ENCODE measurements at places on chromosomes 3 and 15. TPM values are rescaled to one million over a fixed set of nuclear protein-coding genes. Genes with fewer than 3 reads are reported as not detected.

DNA sequence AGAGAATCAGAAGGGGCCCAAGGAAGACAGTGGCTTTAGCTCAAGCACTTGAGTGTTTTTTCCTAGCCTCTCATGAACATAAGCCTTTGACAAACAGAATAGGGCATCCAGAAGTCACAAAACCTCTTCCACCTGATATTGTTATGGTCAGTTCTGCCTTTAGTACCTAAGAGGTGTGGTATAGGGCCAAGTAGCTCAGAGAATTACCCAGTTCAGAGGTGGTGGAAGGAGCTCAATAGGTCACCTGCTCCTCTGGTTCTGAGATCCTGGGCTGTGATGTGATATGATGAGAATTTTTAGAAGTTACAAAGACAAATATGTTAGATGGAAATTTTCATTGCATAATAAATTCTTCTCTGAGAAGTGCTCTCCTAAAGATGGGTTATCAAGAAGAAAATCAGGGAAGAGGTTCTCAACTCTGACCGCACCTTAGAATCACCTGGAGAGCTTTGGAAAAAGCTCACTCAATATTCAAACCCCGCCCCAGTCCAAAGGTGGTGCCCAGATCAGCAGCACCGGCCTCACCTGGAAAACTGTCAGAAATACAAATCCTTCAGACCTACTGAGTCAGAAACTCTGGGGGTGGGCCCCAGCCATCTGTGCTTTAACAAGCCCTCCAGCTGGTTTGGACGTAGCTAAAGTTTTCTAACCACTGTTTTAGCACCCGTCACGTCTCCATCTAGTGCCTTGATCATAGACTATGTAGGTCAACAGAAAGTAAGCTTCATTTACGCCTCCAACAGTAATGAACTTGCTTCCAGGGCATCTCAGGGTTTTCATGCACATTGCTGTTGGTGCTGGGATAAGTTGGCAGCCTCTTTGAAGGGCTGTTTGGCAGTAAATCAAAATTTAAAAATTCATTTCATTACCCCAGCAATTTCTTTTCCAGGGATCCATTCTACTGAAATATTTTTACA lies 101.3 kb downstream of the MYH15 start:
- H3K27ac ChIP-seq = no peak overlapping the region
- peaks cover 19% of the 10 kb centered on the region for H3K4me1 ChIP-seq

- no peaks in the 10 kb centered on the region for H3K4me1 ChIP-seq
- no peaks in the 10 kb centered on the region for H3K27me3 ChIP-seq
- H3K27ac ChIP-seq = no peak overlapping the region
- no peak for DNase-seq
These were observed 66.8 kb upstream of the PCSK6 start for GRCh38 chr15:101556273-101556672.

- H3K27ac ChIP-seq = no peak overlapping the region
- H3K27me3 ChIP-seq = no peaks in the 10 kb centered on the region
- no peak for DNase-seq
- H3K4me3 ChIP-seq = no peak overlapping the region
- no peaks in the 10 kb centered on the region for H3K36me3 ChIP-seq
These were observed 235.8 kb upstream of the TMCO5A start for GRCh38 chr15:37698679-37699078.

DNA sequence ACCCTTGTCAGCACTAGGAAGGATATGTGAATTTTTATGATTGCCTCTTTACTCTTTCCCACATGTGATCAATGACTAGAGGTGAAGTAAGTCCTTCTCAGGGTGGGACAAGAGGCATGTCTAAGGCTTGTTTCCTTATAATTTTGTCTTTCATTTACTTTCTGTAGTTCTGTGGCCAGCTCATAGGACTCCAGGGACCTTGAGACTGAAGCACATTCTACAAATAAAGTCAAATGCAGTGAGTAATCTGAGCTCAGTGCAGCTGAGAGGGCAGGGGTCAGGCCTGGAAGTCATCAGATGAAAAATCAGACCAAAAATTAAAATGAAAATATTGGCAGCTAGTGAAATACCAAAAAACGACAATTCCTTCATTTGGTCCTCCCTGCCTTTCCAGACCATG lies 424.7 kb upstream of the THBS1 start:
- no peak overlapping the region for H3K27ac ChIP-seq
- H3K4me3 ChIP-seq = no peak overlapping the region
- no peak for DNase-seq
- no peaks in the 10 kb centered on the region for H3K4me1 ChIP-seq
- H3K27me3 ChIP-seq = no peaks in the 10 kb centered on the region
- no peaks in the 10 kb centered on the region for H3K36me3 ChIP-seq

DNA sequence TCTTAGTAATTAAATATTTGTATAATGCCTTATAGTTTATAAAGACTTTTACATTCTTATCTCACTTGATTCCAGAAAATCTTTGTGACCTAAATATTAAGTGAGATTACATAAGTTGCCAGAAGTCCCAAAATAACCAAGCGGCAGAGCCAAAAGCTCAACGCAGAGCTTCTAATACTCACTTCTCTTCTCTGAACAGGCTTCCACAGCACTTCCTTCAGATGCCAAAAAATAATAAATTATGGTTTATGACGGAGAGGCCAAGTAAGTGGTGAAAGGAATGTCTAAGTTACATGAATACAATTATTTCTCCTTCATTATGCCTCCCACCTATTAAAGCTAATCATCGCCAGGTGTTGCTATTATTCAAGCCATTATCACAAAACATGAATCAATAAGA lies 110.3 kb downstream of the GBE1 start:
- no peaks in the 10 kb centered on the region for H3K4me1 ChIP-seq
- no peaks in the 10 kb centered on the region for H3K27me3 ChIP-seq
- H3K4me3 ChIP-seq = no peak overlapping the region
- DNase-seq = no peak

- no peak overlapping the region for H3K4me3 ChIP-seq
- no peaks in the 10 kb centered on the region for H3K4me1 ChIP-seq
- H3K27me3 ChIP-seq = no peaks in the 10 kb centered on the region
- H3K36me3 ChIP-seq = no peaks in the 10 kb centered on the region
These were observed 290.6 kb downstream of the ADAMTS17 start for GRCh38 chr15:100050877-100051786.

GRCh38 chr3:193777524-193777923 lies 184.5 kb downstream of the OPA1 start:
- H3K27ac ChIP-seq = no peak overlapping the region
- no peaks in the 10 kb centered on the region for H3K4me1 ChIP-seq
- no peaks in the 10 kb centered on the region for H3K27me3 ChIP-seq
- no peaks in the 10 kb centered on the region for H3K36me3 ChIP-seq

DNA sequence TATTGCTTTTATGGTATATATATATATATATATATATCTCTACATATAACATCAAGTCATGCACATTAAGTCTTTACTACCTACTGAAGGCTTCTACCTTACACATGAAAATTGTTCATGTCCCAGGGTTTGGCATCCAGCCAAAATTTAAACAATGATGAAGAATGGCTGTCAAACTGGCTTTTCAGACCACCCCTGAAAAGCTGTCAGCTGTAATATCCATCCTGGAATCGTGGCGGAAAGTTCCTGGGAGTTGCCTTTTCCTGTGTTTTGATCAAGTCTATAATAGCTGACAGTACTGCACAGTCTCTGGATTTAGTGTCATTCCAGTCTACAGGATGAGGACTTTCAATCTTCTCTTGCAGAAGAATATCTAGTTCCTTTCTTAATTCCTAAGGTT lies 48.3 kb downstream of the DHX36 start:
- no peak for DNase-seq
- no peak overlapping the region for H3K4me3 ChIP-seq
- no peak overlapping the region for H3K27ac ChIP-seq
- H3K27me3 ChIP-seq = no peaks in the 10 kb centered on the region
- no peaks in the 10 kb centered on the region for H3K4me1 ChIP-seq

- H3K27ac ChIP-seq = no peak overlapping the region
- H3K27me3 ChIP-seq = no peaks in the 10 kb centered on the region
- peaks cover 7% of the 10 kb centered on the region for H3K4me1 ChIP-seq
- H3K36me3 ChIP-seq = no peaks in the 10 kb centered on the region
- no peak for DNase-seq
- no peak overlapping the region for H3K4me3 ChIP-seq
These were observed 38.8 kb upstream of the B3GNT5 start for GRCh38 chr3:183214277-183214612.

- no peaks in the 10 kb centered on the region for H3K27me3 ChIP-seq
- no peak overlapping the region for H3K27ac ChIP-seq
- no peaks in the 10 kb centered on the region for H3K36me3 ChIP-seq
These were observed 40.5 kb downstream of the FAM174B start for GRCh38 chr15:92614791-92615785.

- H3K4me1 ChIP-seq = no peaks in the 10 kb centered on the region
- H3K27ac ChIP-seq = no peak overlapping the region
- H3K4me3 ChIP-seq = no peak overlapping the region
- no peaks in the 10 kb centered on the region for H3K36me3 ChIP-seq
- no peak for DNase-seq
These were observed 67.8 kb upstream of the ATP10A start for GRCh38 chr15:25930931-25931330.

DNA sequence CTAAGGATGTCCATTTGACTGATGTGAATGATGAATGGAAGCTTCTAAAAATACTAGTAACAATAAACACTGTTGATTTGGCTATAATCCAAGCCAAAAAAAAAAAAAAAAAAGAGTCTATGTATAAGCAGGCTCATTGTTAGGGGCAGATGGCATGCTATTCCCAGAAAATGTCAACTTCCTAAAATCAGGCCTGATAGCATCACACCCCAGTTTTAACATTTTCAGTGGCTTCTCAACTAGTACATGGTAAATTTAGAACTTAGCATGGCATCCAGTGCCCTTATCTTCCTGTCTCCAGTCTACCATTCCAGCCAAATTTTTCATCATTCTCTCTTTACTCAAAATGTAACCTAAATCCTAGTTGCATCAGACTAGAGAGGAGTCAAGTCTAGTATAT lies 288.2 kb upstream of the ZNF385D start:
- no peaks in the 10 kb centered on the region for H3K4me1 ChIP-seq
- H3K27me3 ChIP-seq = no peaks in the 10 kb centered on the region
- no peak overlapping the region for H3K4me3 ChIP-seq

DNA sequence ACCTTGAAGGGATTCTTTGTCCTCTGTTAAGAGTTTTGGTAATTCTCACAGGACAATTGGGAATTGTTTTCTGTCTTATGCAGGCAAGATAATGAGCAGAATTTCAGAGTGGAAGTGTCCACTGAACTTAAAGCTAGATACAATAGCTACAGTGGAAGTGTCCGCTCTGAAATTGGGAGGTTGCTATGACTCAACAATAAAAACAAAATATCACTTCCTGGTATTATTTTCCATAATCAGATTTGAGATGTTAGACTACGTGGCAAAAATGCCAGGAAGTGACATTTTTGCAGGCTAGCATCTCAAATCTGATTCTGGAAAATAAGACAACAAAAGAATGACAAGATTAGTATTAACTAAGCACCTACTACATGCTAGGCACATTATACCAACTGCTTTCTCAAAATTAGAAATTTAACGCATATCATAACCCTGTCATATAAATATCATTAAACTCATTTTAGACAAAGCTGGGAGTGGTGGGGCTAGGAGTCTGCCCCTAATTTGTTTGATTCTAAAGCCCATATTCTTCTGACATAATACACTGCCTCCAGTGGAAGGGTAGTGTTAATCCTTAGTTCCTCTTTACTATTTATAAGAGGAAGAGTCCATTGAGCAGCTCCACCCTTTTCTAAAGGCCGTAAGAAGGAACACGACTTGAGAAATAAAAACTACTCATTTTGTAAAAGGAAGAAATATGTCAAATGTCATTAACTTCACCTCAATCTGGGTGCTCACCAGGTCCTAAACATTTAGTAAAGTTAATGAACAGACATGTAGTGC lies 266.9 kb upstream of the STT3B start:
- H3K27me3 ChIP-seq = no peaks in the 10 kb centered on the region
- H3K4me1 ChIP-seq = no peaks in the 10 kb centered on the region
- no peak overlapping the region for H3K4me3 ChIP-seq
- H3K27ac ChIP-seq = no peak overlapping the region

GRCh38 chr15:40106203-40107161 lies 2.2 kb downstream of the BMF start:
- H3K27ac ChIP-seq = peak overlapping the region; percentile 94
- peaks cover 9% of the 10 kb centered on the region for H3K4me1 ChIP-seq
- DNase-seq = peak; percentile 89
- H3K27me3 ChIP-seq = no peaks in the 10 kb centered on the region

DNA sequence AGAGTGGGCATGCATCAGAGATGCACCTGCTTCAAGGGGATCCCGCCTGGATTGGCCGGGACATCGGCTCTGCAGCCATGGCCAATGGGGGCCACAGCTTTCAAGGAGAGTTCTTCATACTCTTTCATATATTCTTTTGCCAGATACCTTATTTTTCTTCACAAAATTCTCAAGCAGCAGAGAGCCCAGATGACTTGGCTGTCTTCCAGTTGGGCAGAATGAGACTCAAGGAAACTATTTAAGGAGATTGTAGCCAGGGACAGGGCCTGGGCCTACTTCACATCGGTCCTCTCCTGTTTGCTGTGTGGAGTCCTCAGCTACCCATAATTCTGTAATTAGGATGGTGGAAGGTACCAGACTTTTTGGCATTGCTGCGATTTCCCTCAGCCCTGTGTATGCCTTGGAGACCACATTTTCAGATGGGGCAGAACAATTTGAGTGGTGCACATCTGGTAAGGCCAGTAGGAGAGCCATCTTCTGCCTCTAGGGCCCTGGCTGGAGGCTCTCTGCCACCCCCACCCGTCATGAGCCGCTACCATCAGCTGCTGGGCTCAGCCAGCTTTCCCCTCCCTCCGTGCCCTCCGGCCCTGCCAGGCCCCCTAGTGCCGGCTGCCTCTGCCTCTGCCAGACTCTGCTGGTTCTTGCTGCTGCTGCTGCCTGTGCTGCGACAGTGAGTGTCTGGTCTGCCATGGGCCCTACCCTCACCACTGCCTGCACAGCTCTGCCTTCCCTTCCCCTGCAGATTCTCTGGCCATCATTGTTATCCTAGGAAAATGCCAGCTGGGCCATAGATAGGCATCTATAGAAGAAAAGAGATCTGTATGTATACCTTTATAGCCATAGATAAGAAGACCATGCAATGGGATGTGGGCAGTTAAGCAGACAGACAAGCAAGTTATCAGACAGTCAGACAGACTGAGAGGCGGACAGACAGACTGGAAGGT lies 6.7 kb downstream of the PLIN1 start:
- no peak overlapping the region for H3K27ac ChIP-seq
- no peaks in the 10 kb centered on the region for H3K36me3 ChIP-seq
- no peaks in the 10 kb centered on the region for H3K27me3 ChIP-seq
- no peak overlapping the region for H3K4me3 ChIP-seq
- peaks cover 5% of the 10 kb centered on the region for H3K4me1 ChIP-seq
- DNase-seq = no peak

- H3K36me3 ChIP-seq = no peaks in the 10 kb centered on the region
- H3K4me1 ChIP-seq = peaks cover 15% of the 10 kb centered on the region
- H3K27me3 ChIP-seq = no peaks in the 10 kb centered on the region
- no peak overlapping the region for H3K4me3 ChIP-seq
These were observed 5.0 kb downstream of the CMTM8 start for GRCh38 chr3:32243519-32243918.

Gene FEZF2
- total RNA-seq = not detected

Gene CYP11A1
- total RNA-seq = 6.6 TPM

Gene DNAJA4
- total RNA-seq = 39.1 TPM

Gene LTF
- 0.38 TPM for total RNA-seq

All from Peyer's patch (tissue), 4 donors.